Adipose tissue (tissue), 3 donors: ENCODE measurements at places on chromosomes 16 and 17. TPM values are rescaled to one million over a fixed set of nuclear protein-coding genes. Genes with fewer than 3 reads are reported as not detected.

The C16orf74 gene
- polyA plus RNA-seq: 0.54 TPM

The SPATA32 gene
- polyA plus RNA-seq: 0.05 TPM

The TMEM238L gene
- not detected for polyA plus RNA-seq

The GRAP gene
- 3.5 TPM for polyA plus RNA-seq

The VMO1 gene
- 0.48 TPM for polyA plus RNA-seq

The SLC22A31 gene
- polyA plus RNA-seq: not detected

The KRTAP9-9 gene
- polyA plus RNA-seq: not detected

The RNF222 gene
- not detected for polyA plus RNA-seq

The RGS11 gene
- polyA plus RNA-seq: 26.4 TPM

The EMP2 gene
- 14.0 TPM for polyA plus RNA-seq

The KIF19 gene
- 1.7 TPM for polyA plus RNA-seq

The CD79B gene
- 5.2 TPM for polyA plus RNA-seq

The B3GNT9 gene
- polyA plus RNA-seq: 2.5 TPM

The TBC1D26 gene
- not detected for polyA plus RNA-seq

The TBC1D3I gene
- polyA plus RNA-seq: not detected

The ZP2 gene
- polyA plus RNA-seq: not detected

The SLC6A4 gene
- polyA plus RNA-seq: 0.29 TPM

The CLEC19A gene
- not detected for polyA plus RNA-seq

The SOX15 gene
- polyA plus RNA-seq: 0.46 TPM

The GAS2L2 gene
- 0.46 TPM for polyA plus RNA-seq

The MFSD6L gene
- 0.34 TPM for polyA plus RNA-seq

The CIITA gene
- 7.6 TPM for polyA plus RNA-seq

The MARF1 gene
- polyA plus RNA-seq: 11.3 TPM
